CD4-positive, CD25-positive, alpha-beta regulatory T cell (primary cell): ENCODE measurements at places on chromosomes 11 and 22.

DNA sequence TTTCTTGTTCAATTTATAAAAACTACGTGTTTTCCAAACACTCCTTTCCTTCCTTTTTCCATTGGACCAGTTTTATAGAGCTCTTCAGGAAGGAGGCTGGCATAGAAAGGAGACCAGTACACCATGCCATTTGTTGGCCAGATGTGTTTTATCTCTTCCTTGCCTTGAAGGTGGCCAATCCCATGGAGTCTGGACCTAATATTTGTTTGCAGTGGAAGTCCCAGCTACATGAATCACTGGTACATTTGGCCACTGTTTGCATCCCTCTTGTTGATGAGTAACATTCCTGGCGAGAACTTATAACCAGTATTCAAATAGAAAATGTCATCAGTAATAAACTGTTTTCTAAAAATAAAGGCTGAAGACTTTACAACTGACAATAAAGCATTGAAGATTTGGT lies 110.2 kb downstream of the ANO3 start:
- no peak for DNase-seq

DNA sequence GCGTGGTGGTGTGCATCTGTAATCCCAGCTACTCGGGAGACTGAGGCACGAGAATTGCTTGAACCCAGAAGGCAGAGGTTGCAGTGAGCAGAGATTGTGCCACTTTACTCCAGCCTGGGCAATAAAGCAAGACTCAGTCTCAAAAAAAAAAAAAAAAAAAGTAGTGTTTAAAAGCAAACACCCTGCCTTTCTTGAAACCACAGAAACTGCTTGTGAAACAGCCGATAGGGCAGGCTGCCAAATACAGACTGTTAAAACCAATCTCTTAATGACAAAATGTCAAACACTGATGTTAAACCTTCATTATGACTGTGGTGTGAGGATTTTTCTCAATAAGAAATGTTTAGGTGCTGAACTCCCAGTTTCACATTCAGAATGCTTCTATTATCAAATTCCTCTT lies 27.3 kb downstream of the MARK2 start:
- DNase-seq, result peak; percentile 82

GRCh38 chr11:128917144-128917724 lies 25.4 kb downstream of the TP53AIP1 start:
- DNase-seq, result no peak

GRCh38 chr22:48319321-48320047 lies 1508.2 kb downstream of the BRD1 start:
- DNase-seq, result no peak

GRCh38 chr22:37640591-37641560 lies 1.4 kb downstream of the SH3BP1 start:
- DNase-seq, result peak; percentile 40

DNA sequence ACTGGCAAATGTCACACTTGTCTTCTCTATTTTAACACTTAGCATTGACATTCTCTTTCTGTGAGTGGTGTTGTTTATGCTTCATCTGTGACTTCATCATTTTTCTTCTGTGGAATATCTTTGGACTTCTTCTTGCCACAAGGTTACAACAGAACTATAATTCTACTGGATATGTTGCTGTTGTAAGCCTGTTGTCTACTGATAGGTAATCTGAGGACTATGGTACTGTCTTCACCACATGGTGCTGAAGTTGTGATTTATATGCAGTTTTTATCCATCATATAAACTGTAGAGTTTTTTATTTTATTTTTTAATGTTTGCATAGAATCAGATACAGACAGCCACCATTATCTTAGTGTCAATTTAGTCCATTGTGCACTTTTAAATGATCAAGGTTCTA lies 622.2 kb upstream of the CNTN5 start:
- no peak for DNase-seq
